HTR-8/SVneo (cell line): ENCODE measurements at places on chromosomes 1 and 21.

GRCh38 chr21:14762734-14763694 is 216.9 kb upstream of the SAMSN1 start:
- no peak for DNase-seq

DNA sequence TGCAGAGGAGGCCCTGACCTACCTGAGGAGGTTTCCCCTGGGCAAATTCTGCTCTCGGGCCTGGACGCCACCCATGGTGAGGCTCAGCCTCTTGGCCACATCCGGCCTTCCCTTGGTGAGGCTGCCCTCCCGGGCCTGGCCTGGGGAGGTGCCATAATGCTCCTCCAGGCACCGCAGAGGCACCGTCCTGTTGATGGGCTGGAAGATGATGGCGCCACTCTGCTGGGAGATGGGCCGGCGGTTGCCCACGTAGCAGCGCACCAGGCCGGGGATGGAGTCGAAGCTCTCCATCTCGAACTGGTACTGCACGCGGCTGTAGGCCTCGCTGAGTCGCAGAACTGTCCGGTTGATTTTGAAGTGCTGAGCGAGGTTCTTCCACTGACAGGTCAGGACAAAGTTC is 92.7 kb downstream of the BCAR3 start:
- no peak for DNase-seq

DNA sequence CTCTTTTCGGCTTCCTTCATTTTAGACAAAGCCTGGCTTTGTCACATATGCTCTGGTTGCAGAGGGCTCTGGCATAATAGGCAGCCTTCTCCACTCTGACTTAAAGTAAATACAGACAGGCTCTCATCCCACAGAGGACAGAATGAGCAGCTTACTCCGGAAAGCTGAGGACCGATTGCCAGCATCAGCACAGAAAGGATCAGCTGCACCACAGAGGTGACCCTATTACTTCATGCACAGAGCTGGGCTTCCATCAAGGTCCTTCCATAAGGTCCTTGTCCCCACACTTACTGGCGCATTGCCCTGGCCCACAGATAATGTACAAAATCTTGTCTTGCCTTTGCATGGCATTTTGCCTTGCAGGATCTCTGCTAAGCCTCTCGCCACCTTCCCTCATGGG is 67.6 kb downstream of the SEC16B start:
- no peak for DNase-seq

DNA sequence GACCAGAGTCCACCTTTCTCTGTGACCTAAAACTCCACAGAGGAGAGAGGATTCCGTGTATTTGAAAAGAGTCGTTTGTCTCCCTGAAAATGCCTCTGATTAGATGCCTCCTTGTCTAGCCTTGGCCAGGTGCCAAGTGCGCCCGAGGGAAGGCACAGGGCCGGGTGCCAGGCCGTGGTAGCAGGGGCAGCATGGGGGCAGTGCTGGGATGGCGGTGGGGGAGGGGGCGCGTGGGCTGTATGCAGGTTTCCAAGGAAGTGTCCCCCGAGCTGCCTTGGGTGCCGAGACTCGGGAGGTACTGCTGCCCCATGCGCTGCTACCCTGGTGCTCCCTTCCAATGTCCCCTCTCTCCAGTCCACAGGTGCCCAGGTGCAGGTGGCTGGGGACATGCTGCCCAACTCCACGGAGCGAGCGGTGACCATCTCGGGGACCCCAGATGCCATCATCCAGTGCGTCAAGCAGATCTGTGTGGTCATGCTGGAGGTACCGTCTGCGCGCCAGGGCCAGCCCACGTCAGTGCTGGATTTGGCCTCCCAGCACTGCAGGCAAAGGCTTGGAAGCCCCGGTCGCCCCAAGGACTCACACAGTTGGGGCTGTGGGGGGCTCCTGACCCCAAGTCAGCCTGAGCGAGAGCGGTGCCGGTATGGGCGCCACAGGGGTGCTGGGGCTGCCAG is 70.9 kb upstream of the COL6A1 start:
- DNase-seq, result no peak

DNA sequence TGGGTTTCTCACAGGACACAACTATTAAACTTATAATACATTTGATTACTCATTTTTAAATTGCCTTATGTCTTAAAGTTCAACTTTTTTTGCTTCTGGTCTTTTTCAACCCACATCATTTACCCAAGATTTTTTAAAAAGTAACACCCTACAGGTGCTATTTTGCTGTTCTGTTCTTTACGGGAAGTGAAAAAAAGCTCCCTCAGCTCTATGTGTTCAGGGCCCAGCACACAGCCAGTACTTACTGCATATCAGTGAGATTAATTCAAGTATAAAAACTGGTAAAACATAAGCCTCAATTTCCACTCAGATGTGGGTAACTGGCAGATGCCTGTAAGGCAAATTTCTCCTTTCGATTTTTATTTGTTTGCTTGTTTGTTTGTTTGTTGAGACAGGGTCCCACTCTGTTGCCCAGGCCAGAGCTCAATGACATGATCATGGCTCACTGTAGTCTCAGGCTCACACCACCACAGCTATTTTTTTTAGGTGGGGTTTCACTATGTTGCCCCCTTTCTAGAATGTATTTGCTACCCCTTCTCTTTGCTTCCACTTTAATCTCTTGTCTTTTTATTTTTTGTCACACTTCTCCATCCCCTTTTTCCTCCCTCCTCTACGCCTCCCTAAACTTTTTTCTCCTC is 20.3 kb downstream of the RNASEL start:
- DNase-seq, result no peak

DNA sequence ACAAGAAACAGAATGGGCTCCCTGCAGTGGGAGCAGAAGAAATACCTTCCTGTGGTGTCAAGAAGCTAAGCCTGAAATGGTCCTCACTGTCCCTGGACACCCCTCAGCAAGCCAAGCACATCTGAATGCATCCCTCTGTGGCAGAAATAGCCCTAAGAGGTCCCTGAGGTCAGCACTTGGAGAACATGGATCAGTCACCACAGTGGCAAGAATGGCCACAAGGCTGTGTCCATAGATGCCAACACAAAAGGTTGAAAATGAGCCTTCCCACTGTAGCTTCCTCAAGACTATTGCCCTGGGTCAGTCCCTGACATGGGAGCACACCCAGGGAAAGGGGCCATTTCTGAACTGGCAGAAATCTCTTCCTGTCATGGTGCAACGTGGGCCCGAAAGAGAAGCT is 27.7 kb downstream of the PSMG1 start:
- DNase-seq, result no peak

GRCh38 chr1:77888781-77889642 is 588 bp downstream of the NEXN start:
- DNase-seq, result peak; percentile 29

- no peak for DNase-seq
Measured at GRCh38 chr1:245997471-245998258, 509.4 kb downstream of the SMYD3 start.
